ENCODE measurements at places on chromosomes 3 and 15.

GRCh38 chr3:185479373-185479945, 19.4 kb downstream of the TMEM41A start:
- no peak for DNase-seq

- DNase-seq, result peak; percentile 36
These were observed at the start of gene SPRED1 for GRCh38 chr15:38252481-38253350. Gene SPRED1, plus strand, starts transcription at chr15:38252836. Its CDS starts 350 bp downstream, at chr15:38253186.

DNA sequence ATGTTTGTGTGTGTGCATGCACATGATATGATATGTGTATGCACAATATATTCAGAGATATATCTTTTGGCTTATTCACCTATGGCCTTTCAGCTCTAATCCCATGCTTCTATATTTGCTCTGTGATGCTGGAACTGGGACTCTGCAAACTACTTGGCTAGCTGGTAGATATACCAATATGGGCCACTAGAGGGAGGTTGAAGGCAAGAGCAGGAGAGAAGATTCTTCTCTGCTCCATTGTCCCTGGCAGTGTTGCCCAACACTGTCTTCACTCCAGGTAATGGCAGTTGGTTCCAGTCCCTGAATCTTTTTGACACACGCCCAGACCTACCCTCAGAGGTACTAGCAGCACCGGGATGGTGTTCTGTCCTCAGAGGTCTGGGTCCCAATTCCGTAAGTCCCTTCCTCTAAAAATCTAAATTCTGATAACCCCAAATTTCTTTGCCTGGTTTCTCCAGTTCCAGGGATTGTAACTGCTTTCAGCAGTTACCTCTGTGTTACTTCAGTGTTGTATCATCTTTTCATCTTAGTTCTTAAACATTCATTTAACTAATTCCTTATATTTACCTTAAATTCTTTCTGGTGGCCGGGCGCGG, 44.7 kb downstream of the GTPBP8 start:
- DNase-seq, result no peak

GRCh38 chr3:10470120-10471053, 35.0 kb downstream of the ATP2B2 start:
- DNase-seq, result no peak

- DNase-seq, result no peak
These were observed 123.6 kb upstream of the RGMA start for GRCh38 chr15:93212578-93212977.

GRCh38 chr3:183181606-183182005, 19.1 kb upstream of the LAMP3 start:
- DNase-seq, result no peak

DNA sequence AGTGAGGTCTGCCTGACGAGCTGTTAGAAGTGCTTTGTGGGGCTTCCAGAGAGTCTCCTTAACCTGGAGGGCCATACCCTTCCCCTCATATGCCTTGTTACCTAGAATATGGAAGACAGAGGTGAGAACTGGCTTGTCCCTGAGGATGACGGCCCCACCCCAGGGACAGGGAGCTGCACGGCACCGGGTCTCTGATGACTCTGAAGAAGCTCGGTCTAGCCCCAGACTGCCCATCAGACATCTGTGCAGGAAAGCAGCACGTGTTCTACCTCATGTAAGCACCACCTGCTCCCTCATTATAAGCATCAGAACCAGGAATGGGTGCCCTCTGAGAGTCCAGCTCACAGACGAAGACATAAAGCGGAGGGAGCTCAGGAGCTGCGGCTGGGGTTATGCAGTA, 18.0 kb downstream of the MYO5C start:
- no peak for DNase-seq

DNA sequence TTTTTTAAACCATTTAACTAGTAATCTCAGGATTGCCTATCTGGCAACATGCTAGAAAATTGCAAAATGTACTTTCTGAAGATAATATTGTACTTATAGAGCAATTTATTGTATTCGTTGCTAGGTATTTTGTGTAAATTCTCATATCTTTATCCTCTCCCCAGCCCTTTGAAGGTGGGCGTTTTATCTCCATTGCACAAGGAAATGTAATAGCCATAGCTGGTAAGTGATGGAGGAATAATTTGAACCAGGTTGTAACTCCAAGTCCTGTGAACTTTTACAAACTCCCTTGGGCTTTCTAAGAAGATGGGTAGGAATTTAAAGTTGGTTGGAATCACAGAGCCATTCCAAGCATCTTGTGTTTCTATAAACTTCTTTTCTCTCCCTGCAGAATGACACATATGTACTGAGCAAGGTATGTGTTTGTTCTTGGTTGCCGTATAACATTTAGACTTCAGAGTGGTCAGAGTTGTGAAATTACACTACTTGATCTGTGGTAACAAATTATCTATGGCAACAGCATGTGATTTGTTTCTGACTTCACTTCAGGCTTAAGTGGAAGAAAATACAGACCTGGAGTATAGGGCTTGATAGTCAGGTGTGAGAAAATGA, 170.9 kb downstream of the AKAP13 start:
- no peak for DNase-seq

DNA sequence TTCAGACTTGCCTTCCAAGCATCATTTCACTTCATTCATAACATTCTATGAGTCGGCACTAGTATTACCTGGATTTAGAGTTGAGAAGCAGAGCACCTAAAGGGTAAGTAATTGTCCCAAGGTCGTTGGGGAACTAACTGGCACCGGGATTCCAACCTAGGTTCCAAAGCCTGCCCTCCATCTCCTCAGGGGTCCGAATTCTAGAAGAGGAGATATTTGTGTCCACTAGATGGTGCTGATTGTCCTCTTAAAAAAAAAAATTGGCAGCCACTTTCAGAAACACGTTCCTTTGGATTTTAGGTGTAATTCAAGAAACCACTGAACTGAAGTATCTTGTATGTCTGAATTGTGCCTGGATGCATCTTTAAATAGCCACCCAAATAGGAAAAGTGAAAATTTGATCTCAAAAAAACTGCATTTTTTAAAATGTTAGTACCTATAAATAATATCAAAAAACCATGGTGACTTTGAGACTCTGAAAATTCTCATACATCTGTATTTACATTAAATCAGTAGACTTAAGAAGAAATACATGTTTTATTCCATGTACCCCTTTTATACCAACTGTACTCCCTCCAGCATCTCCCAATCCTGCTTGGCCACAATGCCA, 3.9 kb upstream of the FSIP1 start:
- no peak for DNase-seq

GRCh38 chr3:67646586-67647234, 7.7 kb downstream of the SUCLG2 start:
- no peak for DNase-seq

DNA sequence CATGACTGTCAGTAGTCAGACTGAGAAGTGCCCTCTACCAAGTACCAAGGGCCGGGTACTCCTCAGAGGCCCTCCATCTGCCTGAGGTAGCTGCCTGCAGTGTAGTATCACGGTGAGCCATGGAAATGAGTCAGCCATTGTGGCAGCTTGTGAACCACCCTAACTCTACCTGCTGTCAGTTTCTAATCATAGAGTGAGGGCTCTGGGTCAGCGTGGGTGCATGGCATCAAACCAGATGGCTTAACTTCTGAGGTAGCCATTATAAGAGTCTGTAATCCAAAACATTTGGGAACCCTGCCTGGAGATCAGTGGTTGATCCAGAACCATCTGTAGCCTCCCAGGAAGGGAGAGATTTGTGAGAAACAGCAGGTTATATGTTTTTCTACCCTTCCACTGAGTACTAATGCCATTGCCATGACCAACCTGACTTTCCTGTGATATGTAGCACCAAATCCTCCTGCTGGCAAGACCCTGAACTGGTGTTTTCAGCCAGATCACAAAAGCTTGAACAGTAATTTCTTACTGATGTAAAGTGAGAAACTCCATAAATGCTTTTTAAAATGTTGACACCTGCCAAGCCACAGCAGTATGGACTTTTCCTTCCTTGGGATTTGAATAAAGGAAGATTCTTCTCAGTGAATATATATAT, 38.9 kb downstream of the ABHD2 start:
- DNase-seq, result peak; percentile 62

GRCh38 chr3:122679882-122680474, 661 bp upstream of the PARP14 start:
- peak; percentile 37 for DNase-seq

GRCh38 chr15:60745469-60746061, 266.6 kb upstream of the ICE2 start:
- no peak for DNase-seq

DNA sequence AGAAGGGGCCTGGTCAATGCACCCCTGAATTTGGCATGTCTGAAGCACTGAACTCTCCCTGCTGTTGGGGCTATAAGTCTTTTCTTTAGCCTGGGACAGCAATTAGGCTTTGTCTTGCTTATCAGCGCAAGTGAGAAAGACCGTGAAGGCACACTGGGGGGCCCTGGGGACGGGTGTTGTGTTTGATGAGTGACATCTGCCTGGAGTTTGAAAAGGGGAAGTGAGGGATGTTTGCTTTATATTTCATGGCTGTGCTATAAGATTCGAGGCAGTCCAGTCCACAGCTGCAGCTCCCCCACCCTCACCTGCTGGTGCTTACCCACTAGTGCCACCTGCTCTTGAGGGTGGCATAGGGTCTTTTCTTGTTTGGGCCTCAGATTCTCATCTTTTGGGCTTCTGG, 44.8 kb downstream of the CEMIP start:
- DNase-seq, result no peak

GRCh38 chr3:37986479-37987314, 3.9 kb upstream of the VILL start:
- no peak for DNase-seq

GRCh38 chr15:74988007-74988800, 7.2 kb upstream of the SCAMP5 start:
- peak; percentile 68 for DNase-seq

DNA sequence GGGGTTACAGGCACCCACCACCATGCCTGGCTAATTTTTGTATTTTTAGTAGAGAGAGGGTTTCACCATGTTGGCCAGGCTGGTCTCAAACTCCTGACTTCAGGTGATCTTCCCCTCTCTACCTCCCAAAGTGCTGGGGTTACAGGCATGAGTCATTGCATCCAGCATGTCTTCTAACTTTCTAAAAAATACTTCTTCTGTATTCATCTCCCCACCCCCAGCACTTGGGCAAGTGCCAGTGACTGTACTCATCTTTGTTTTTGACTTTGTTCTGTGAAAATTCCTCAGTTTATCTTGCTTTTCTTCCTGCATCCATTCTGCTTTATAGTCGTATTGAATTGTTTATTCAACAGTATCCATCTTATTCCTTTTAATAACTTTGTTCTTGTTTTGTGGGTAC, 47.6 kb downstream of the ARIH1 start:
- DNase-seq, result no peak

DNA sequence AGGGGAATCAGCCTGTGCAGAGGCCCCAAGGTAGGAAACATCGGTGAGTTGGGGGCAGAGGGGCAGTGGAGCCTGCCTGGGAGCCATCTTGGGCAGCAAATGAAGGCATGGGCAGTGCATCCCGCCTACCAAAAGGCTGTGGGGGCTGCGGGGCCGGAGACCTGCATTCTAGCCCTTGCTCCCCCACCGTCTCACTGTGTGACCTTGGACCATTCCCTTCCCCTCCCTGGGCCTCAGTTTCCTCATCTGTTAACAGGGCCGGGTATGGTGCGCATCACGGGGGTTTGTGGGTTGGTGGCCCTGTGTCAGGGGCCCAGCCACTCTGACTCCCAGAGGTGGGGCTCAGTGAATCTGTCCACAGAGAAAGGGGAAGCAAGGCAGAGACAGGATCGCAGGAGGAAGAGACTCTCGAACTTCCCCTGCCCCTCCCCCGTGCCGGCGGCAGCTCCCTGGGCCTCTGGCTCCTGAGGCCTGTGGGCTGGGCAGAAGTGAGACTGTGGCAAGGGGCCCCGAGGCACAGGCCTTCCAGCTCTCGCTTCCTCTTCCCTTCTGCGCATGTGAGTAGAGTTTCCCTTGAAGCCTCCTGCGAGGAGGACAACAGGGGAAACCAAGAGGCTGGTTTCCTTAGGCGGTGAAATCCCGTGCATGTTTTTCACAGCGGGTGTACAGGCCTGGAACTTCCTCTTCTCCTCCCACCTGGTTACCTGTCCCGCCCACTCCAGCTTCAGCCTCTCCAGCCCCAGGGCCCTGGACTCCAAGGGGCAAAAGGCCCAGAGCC, 42.9 kb downstream of the IDH2 start:
- DNase-seq, result peak; percentile 86

GRCh38 chr15:99507504-99508310, 58.1 kb upstream of the MEF2A start:
- no peak for DNase-seq

- DNase-seq, result no peak
These were observed 19.1 kb upstream of the APEH start for GRCh38 chr3:49654955-49655556.

DNA sequence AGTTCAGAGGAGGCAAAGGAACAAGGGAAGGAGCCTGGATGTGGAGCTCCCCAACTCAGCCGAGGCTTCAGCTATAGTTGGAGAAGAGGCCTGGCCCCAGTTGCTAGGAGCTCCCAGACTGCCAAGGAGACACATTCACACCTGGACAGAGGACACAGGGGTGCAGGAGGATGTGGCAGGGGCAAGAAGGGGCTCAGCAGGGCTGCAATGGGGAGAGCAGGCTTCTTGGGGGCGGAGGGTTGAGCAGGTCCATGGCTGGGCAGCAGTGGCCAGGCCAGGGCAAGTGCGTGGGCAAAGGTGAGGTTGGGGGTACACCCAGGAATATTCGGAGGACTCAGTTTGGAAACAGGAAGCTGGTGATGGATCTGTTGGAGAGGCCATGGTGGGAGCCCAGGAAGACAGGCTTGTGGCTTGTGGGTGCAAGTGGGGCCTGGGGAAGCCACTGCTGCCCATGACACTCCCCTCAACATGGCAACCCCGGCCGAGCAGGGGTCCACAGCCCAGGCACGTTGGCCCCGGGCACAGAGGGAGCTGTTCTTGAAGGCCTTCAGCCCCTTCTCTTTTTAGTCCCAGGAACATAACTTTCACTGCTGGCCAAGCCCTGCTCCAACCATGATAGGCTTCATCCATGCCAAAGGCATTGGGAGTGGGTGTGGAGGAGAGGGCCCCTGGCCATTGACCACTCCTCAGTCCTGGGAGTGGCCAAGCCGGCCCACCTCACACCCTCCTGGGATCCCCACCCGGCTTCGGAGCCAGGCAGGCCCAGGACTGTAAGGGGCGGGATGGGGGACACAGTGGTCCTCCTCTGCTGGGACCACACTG, 33.3 kb downstream of the TSPAN3 start:
- peak; percentile 22 for DNase-seq

DNA sequence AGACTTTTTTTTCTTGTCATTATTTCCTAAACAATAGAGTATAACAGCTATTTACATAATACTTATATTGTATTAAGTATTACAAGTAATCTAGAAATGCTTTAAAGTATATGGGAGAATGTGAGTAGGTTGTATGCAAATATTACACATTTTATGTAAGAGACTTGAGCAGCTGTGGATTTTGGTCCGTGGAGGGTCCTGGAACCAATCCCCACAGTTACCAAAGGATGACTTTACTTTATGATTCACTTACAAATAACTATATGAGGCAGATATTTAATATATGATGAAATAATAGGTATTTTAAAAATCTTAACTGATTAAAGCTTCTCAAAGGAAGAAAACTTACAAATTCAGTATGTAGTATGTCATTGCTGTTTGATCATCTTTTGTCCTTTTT, 56.3 kb downstream of the PPP2R3A start:
- DNase-seq, result no peak

Measured in stimulated activated CD8-positive, alpha-beta memory T cell treated with anti-CD3 and anti-CD28 coated beads, Interleukin-4, amount 100 ng/mL, for 48 hours (primary cell).